ENCODE measurements at places on chromosomes 16 and 17.

DNA sequence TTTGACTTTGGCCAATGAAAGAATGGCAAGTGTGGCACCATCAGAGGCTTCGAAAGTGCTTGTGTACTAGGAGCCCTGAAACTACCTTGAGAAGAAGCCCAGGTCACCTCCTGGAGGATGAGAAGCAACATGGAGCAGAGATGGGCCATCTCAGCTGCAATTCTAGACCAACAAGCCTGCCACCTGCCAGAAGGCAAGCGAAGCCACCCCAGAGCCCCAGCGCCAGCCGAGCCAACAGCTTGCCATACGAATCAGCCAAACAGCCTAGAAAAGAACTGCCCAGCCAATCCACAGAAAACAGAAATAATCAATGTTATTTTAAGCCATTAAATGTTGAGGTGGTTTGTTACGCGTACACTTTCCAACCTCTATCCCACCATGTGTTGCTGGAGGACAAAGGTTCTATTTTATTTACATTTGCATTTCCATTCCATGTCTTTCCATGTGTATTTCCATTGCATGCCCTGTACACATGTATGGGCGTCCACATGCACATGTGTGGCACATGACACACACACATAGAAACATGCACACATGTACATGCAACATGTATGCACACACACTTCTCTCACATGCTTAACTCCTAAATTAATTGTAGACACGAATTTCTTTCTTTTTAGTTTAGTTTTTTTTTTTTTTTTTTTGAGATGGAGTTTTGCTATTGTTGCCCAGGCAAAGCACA lies 144.3 kb upstream of the TNRC6C start:
- DNase-seq: no peak

- DNase-seq: no peak
Measured at GRCh38 chr16:90009172-90009899, 9.9 kb downstream of the DBNDD1 start.

DNA sequence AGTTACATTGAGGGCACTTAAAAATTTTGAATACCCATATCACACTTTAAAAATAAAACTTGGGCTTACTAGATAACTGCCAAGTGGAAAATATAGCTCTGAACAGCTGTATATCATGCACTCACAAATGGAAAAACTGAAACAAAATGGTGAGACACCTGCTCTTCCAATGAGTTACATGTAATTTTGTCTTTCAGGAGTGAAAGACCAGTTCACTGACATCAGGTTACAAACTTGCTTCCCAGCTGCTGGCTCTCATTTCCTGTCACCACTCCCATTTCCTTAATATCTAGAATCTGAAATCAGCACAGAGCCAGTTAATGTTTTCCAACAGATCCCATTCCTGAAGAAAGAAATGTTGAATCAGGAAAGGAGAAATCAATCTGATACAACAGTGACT lies 10.8 kb downstream of the CSNK2A2 start:
- DNase-seq: no peak

DNA sequence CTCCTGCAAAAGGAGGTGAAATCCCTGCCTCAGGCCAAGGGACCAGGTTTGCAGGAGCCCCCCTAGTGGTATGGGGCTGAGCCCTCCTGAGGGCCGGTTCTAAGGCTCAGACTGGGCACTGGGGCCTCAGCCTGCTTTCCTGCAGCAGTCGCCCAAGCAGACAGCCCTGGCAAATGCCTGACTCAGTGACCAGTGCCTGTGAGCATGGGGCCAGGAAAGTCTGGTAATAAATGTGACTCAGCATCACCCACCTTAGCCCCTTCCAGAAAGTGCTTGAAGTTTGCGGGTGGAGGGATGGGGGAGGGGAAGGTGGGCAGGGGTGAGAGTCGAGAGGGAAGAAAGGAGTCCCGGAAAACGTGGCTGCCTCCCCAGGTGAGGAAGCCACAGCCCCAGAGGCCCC lies 2.1 kb downstream of the MC1R start:
- DNase-seq: no peak

- no peak for DNase-seq
Measured at GRCh38 chr16:55468352-55468990, 10.5 kb upstream of the MMP2 start.

DNA sequence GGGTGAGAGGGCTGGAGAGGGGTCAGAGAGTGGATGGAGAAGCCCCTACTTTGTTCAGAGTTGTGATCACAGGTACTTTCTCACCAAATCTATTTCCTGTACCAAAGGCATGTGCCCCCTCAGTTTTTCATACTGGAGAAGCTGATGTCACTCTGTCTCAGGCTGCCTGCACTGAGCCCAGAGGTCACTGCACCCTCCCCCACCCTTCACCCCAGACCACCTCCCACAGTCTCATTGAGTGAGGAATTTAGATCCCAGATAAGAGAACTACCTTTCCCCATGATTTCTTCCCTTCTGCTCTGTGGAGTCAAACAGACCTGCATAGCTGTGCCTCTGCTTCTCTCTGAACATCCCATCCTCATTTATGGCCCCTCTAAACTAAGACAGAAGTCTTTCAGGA lies 140.0 kb upstream of the IRX6 start:
- DNase-seq: no peak

- no peak for DNase-seq
Measured at GRCh38 chr17:80709090-80709695, 164.6 kb downstream of the RPTOR start.

- no peak for DNase-seq
Measured at GRCh38 chr17:29120433-29120832, 59.8 kb downstream of the MYO18A start.

DNA sequence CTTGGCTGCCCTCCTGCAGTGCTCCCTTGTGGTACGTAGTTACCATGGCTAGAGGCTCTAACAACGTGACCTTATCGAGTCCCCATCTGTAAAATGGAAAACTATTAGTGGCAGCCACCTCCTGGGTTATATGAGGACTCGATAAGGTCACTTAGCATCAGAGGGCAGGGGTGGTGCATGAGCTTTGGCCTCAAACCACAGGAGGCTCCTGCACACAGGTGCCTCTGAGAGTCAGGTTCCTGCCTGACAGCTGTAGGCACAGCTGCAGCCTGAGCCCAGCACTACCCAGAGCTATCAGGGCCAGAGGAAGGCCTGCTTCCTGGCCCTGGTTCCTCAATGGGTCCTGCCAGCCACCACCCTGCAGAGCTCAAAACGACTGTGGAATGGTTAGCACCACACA lies 57.2 kb upstream of the SEC14L1 start:
- no peak for DNase-seq

DNA sequence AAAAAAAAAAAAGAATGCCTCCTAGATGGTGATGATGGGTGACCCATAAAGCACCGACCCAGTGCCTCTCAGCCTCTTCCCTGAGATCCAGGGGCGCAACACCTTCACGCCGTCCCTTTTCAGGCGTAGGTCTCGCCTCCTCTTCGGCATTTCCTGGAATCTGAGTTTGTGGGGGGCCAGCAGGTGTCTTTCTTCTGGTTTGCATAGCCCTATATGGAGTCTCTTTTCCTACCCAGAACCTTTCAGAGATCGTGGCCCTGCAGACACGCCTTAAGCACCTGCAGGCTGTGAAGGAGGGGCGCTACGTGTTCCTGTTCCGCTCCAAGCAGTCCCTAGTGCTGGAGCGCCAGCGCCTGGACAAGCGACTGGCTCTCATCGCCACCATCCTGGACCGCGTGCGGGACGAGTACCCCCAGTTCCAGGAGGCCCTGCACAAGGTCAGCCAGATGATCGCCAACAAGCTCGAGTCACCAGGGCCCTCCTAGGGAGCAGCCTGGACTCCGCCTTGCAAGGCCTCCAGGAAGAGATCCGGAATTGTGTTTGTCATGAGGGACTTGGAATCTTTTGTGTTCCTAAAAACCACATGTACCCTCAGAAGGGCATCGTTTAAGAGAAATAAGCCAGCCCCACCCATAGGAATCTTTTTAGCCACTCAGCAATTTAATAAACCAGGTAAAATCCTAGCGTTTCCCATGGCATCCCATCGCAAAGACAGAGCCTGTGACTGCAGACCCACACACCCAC lies 1.9 kb upstream of the GAA start:
- DNase-seq: no peak

- peak; percentile 96 for DNase-seq
Measured at GRCh38 chr17:81034779-81035520, at the start of gene BAIAP2. Gene BAIAP2 (plus strand): TSS chr17:81035151. CDS start chr17:81035255, 104 bp downstream.

DNA sequence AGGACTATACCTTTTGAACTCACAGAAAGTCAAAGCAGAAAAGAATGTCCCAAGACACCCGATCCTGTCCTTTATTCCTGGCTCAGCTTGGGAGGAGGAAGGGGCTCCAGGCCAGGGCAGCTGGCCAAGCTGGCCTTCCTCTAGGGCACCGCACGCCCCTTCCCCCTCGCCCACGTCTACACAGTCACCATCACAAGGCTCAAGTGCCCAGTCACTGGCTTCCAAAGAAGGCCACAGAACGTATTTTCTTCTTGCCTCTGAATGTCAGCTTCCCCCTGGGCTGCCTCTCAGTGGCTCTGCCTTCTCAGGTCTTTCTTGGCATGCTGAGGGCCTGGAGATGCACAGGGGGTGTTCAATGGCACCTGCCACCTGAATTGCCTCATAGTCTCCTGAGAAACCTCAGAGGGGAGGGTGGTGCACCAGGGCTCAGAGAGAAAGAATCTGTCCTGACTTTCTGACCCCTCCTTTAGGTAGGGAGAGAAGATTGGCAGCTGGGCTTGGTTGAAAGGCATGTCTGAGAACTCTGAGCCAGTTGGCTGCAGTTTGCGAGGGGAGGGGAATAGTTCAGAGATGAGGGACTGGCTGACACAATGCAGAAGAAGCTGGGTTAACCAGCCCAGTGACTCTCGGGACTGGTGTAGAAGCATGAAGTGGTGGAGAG lies 2.1 kb downstream of the DHRS11 start:
- DNase-seq: no peak

DNA sequence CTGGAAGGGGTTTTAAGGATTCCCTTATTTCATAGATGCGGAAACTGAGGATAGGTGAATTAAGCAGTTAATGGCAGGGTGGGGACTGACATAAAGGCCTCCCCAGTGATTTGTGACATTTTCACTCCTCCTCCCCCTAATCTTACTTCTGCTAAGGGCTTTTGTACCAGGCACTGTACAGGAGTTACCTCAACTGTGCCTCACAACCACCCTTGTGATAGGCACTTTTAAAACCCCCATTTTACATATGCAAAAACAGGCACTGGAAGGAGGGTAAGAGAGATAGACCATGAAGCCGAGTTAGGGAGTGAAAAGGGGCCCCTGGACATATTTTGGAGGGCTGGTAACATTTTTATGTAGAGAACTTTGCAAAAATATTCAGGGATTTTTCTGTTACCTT lies 862 bp upstream of the GDE1 start:
- no peak for DNase-seq

GRCh38 chr17:59315866-59316265 lies 15.6 kb upstream of the YPEL2 start:
- DNase-seq: no peak

DNA sequence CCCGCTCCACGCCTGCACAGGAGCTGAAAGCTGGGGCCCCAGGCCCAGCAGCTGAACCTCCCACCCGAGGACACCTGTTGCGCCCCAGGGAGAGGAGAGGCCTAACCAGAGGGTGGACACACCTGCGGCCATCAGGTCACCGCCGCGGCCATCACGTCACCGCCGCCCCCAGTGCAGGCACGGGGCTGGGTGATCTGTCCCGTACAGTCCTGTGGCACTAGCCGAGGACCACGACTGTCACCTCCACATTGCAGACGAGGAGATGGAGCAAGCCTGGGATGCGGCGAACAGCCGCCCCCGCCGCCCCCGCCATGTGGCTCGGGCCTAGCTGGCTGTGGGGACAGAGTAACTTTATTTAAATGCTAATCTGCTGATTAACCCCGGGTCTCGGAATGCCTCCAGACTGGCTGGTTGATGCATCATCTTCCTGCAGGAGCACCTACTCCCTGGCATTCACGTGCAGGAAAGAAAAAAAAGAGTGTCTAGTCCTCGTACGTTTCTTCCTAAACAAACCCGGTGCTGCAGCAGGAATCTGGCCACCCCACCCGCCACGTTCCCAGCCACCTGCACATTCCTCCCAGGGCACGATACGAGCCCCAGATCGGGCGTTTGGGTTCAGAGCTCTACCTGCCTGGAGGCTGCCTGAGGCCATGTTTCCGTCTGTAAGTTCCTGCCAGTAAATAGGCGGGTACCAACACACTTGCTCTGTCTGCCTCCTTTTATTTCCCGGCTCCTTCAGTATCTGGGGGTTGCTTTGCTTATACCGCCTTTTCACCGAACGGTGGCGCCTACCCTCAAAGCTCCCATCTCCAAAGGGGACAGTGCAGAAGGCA lies 29.9 kb downstream of the PIEZO1 start:
- peak; percentile 23 for DNase-seq

DNA sequence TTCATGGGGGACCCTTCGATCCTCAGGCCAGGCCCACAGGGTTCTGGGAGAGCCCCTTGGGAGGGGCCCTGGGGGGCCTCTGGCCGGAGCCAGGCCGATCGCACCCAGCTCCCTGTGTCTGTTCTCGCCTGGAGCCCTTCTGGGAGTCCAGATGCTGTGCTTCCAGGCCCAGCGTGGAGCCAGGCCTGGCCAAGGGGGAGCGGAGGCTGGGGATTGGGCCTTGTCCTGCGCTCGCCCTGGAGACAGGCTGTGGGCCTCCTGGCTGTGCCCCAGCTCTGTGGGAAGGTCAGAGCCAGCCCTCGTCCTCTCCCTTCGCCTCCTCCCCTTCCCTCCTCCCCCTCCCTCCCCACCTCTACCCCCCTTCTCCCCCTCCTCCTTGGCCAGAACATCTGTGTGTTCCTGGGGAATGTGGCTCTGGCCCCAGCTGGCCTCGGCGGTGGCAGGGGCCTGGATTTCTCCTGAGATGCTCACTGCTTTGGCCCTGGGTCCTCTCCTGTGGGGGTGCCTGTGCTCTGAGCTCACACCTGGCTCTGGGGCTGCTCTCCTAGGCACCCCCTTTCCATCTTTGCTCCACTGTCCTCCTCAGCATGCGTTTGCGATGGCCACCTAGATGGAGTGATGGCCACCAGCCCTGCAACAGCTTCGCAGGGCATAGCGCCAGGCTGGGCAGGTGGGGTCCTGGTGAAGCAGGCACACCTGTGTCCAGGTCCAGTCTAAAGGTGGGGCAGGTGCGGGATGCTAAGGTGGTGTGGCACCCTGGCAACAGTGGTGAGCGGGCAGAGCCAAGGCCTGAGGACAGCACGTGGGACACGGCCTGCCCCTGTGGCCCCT lies 90.6 kb upstream of the CIBAR2 start:
- DNase-seq: no peak

- DNase-seq: no peak
Measured at GRCh38 chr17:81955058-81955681, 5.8 kb downstream of the NOTUM start.

DNA sequence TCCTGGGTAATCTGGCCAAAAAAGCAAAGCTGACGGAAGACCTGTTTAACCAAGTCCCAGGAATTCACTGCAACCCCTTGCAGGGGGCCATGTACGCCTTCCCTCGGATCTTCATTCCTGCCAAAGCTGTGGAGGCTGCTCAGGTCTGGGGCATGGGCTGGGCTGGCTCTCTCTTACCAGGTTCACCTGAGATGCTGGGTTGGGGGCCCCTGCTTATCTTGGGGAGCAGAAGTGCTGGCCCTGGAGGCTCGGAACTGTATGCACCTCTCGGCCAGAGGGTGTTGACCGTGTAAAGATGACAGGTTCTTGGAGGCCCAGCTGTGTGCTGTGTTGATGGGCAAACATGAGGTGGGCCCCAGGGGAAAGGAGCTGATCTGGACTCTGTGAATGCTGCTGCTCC lies 40.2 kb downstream of the GPT2 start:
- no peak for DNase-seq

- DNase-seq: no peak
Measured at GRCh38 chr17:16037636-16038035, 38.0 kb downstream of the TTC19 start.

- no peak for DNase-seq
Measured at GRCh38 chr17:54426296-54426886, 474.3 kb upstream of the TOM1L1 start.

GRCh38 chr17:2390199-2390836 lies 10.5 kb downstream of the MNT start:
- no peak for DNase-seq

GRCh38 chr16:54475019-54475601 lies 188.5 kb upstream of the IRX3 start:
- no peak for DNase-seq

Measured in CD4-positive, alpha-beta T cell treated with Interleukin-2 at 100 ng/mL for 4 hours (primary cell).